ENCODE measurements at places on chromosomes 1 and 21.
A peak's percentile ranks its signal among the peaks of the same experiment; 100 is the strongest.

DNA sequence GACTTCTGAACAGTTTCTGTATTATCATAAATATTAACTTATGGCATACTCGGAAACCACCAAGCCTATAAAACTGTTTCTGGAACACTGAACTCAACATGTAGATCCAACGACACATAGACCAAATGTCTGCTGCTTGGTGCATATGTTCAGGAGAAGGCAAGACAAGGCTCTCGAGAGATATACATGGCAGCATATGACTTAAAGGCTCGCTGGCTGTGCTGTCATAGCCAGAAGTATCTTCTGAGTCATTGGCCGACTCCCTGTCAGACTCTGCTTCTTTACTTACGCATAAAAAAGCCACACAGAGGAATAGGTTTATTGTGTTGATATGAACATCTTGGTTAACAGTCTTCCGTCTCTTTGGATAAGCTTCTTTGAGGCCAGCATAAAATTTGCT is 60.6 kb downstream of the LYST start:
- DNase-seq = no peak

GRCh38 chr1:242723044-242723716 is 198.7 kb upstream of the PLD5 start:
- DNase-seq = no peak

GRCh38 chr1:174209347-174210187 is 50.2 kb downstream of the RABGAP1L start:
- DNase-seq = no peak

GRCh38 chr1:1206376-1206965 is at the start of gene TNFRSF18:
TSS of gene TNFRSF18 (minus strand) at chr1:1206592. CDS start at chr1:1206571, 21 bp downstream.
- DNase-seq = no peak

- DNase-seq = no peak
These were observed 54.8 kb upstream of the USP1 start for GRCh38 chr1:62381831-62382657.

DNA sequence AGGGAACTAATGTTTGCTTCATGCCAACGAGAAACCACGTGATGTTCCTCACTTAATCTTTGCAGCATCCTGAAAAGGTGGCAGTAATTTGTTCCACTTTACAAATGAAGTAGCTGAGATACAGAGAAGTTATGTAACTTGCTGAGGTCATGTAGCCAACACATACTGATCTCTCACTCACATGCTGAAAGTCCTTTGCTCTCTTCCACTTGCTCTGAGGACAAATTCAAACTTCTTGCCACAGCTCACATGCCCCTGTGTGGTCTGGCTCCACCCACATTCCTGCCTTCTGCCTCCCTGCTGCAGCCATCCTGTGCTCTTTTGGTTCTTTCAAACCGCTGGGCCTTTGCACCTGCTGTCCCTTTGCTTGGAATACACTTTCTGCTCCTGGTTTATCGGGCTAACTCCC is 55.4 kb downstream of the TMCO4 start:
- no peak for DNase-seq

GRCh38 chr1:7225711-7226505 is 440.7 kb downstream of the CAMTA1 start:
- no peak for DNase-seq

GRCh38 chr21:42722808-42723473 is 69.5 kb downstream of the PDE9A start:
- no peak for DNase-seq

- DNase-seq = no peak
These were observed 70.0 kb downstream of the AGPAT3 start for GRCh38 chr21:43934716-43935705.

- DNase-seq = no peak
These were observed 77.0 kb downstream of the MORN1 start for GRCh38 chr1:2314273-2314802.

DNA sequence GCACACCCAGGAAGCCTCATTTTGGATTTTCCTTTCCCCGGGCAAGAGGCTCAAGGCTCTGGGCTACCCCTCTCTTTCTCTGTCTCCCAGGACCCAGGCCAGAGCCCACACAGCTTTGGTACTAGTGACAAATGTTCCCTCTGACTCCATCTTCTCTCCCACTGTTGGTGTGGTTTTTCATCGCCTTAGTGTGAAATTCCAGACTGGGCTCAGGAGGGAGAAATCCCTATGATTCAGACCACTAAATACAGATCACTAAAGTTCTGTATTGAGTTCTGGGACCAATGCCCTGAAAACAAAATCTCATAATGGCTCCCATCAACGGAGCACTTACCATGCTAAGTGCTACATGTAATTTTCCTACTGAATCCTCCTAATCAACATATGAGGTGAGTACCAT is 26.1 kb downstream of the IQGAP3 start:
- no peak for DNase-seq

GRCh38 chr1:167984886-167985489 is 48.1 kb upstream of the MPC2 start:
- no peak for DNase-seq

DNA sequence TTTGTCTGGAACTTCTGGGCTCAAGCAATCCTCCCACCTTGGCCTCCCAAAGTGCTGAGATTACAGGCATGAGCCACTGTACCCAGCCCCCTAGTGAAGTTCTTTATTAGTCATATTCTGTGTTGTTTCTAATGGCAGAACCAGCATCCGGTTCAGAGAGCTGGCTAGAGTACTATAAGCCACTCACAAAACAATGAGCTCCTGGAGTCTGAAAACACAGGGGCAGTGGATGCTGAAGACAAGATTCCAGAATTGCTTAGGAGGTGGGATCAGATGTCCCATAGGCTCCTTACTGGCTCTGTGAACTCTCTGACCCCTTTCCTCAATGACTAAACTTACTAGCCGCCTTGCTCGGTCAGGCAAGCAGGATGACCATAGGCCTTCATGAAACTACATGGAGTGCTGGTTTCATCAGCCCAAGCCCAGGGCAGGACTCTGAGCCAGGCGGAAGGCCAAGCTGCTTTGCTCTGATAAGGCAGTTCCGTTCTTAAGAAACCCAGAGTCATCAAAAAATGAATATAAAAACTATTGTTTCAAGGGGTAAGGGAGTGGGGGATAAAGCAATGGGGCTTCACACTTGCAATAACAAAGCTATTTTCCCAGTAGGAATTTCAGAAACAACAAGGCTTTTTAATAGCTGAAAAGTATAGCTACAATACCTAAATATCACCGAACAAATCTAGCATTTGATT is 8.1 kb downstream of the MTHFR start:
- no peak for DNase-seq

- peak; percentile 26 for DNase-seq
These were observed 57.2 kb downstream of the AGPAT3 start for GRCh38 chr21:43921979-43922945.

GRCh38 chr1:91672601-91673161 is 172.0 kb downstream of the CDC7 start:
- no peak for DNase-seq

DNA sequence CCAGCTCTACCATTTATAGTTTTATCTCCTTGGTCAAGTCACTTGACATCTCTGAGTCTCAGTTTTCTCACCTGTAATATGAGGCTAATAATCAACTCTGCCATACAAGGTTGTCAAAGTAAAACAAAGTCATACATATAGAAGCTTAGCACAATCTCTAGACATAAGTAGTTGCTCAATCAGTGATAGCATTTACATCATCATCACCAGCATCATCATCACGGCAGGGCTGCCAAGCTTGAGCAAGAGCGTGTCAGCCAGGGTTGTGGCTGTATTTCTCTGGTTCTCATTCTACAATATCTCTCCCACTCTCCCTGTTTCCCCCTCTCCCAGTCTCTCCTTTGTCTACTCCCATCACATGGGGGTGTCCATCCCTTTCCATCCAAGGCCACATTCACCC is 41.7 kb upstream of the COA6 start:
- DNase-seq = no peak

All from stimulated activated CD8-positive, alpha-beta memory T cell treated with anti-CD3 and anti-CD28 coated beads, Interleukin-7, amount 100 ng/mL, for 1 hour (primary cell).